IgD-negative memory B cell (primary cell): ENCODE measurements at places on chromosomes 3 and 15. TPM values are rescaled to one million over a fixed set of nuclear protein-coding genes. Genes with fewer than 3 reads are reported as not detected.

The NDUFAF3 gene
- 188 TPM for polyA plus RNA-seq

The ANKDD1A gene
- polyA plus RNA-seq: 3.4 TPM

The GRIP2 gene
- polyA plus RNA-seq: not detected

The SATB1 gene
- 11.5 TPM for polyA plus RNA-seq

The ELP6 gene
- polyA plus RNA-seq: 39.2 TPM

The MAP1A gene
- not detected for polyA plus RNA-seq

The GOLGA6L7 gene
- not detected for polyA plus RNA-seq

The SERINC4 gene
- 1.1 TPM for polyA plus RNA-seq

The CCDC9B gene
- 0.11 TPM for polyA plus RNA-seq
